ENCODE measurements at places on chromosomes 6 and 20. TPM values are rescaled to one million over a fixed set of nuclear protein-coding genes. Genes with fewer than 3 reads are reported as not detected.

The DSTN gene
- total RNA-seq: 480 TPM

GRCh38 chr6:99780556-99780885 is 173.9 kb downstream of the PRDM13 start:
- DNase-seq: no peak

The FAM83C gene
- total RNA-seq: not detected

The GSTA1 gene
- 8.5 TPM for total RNA-seq

The CYP21A2 gene
- not detected for total RNA-seq

The BTN3A1 gene
- total RNA-seq: 26.2 TPM

Data from SJSA1 (cell line).